ENCODE measurements at places on chromosomes 12 and 14.

DNA sequence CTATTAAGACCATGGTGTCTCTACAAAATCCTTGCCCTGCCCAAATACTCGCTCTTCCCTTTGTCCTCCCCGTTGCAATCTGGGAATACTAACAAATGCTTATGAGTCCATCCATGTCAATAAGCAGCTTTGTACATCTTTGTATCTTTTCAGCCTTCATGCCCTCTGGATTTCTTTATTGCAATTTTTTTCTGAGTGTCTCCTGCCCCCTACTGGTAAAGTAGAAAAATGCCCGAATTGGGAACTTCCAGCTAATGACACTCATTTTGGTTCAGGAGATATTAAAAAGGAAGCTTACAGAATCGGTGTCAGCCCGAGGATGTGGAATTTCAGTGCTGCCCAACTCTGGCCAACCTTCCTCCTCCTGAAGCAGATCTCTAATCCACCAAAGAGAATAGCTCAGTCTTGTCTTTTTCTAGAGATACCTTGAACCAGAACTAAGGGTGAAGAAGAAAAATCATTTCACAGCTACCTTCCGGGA is 46.0 kb downstream of the SH2B3 start:
- peak; percentile 60 for DNase-seq

DNA sequence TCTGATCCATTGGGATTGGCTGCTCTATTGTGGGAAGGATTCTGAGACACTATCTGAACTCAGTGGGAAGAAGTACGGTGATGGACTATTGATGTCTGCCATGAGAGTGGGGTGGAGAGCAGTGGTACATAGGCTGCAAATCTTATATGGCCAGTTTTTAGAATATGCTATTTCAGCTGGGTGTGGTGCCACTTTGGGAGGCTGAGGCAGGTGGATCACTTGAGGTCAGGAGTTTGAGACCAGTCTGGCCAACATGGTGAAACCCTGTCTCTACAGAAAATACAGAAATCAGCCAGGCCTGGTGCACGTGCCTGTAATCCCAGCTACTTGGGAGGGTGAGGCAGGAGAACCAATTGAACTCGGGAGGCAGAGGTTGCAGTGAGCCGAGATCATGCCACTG is 505.9 kb downstream of the MED13L start:
- DNase-seq = no peak

DNA sequence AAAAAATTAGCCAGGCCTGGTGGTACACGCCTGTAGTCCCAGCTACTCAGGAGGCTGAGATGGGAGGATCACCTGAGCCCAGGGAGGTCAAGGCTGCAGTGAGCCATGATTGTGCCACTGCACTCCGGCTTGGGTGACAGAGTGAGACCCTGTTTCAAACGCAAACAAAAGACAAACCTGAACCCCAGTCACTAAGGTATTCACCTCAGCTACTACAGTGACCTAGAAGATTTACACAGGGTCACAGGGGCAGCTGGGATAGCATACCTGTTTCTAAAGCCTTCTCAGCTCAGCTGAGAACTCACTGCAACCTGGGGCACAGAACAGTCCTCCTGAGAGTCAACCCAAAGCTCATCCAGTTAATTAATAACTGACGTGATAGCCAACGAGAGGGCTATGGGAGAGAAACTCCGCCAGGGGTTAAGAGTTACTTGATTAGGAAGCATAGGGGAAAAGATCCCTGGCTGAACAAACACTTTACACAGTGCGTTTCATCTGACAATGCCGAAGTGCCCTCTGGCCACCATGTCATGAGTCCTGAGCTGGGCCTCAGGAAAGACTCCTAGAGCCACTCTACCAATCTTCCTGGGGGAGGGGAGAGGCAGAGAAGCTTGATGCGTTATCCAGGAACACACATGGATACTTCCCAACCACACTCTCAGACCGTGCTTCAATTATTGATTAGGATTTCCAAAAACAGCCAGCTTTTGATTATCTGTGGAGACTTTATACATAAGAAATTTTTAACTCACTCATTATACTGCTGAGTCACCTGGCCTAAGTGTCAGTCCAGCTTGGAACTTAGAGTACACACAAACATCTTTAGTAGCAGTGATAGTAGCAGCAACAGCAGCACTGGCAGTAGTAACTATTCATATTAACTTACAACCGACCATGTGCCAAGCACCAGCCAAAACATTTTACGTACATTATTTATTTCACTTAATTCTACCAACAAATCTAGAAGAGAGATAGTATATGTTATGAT is 48.2 kb downstream of the FOXN3 start:
- no peak for DNase-seq

GRCh38 chr14:49396801-49397200 is 189.4 kb downstream of the RPS29 start:
- no peak for DNase-seq

GRCh38 chr12:62640910-62641448 is 174.4 kb downstream of the MON2 start:
- peak; percentile 87 for DNase-seq

DNA sequence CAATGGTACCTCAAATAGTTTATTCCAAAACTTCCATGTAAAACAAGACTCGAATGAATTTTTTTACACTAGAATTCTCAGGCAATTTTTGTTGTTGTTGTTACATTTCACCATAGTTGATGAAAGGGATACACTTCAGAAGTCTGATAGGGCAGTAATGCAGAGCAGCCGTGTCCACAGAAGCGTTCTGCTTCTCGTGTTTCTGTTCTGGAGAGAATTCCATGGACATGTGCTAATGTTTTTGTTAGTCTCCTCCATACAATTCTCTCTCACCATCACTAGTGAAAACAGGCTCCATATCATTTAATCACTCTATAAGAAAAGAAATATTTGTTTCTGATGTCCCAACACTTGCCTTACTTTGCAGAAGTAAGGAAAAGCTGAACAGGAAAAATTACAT is 606.1 kb downstream of the SLC16A7 start:
- no peak for DNase-seq

GRCh38 chr12:100699209-100699608 is 95.4 kb upstream of the ANO4 start:
- no peak for DNase-seq

DNA sequence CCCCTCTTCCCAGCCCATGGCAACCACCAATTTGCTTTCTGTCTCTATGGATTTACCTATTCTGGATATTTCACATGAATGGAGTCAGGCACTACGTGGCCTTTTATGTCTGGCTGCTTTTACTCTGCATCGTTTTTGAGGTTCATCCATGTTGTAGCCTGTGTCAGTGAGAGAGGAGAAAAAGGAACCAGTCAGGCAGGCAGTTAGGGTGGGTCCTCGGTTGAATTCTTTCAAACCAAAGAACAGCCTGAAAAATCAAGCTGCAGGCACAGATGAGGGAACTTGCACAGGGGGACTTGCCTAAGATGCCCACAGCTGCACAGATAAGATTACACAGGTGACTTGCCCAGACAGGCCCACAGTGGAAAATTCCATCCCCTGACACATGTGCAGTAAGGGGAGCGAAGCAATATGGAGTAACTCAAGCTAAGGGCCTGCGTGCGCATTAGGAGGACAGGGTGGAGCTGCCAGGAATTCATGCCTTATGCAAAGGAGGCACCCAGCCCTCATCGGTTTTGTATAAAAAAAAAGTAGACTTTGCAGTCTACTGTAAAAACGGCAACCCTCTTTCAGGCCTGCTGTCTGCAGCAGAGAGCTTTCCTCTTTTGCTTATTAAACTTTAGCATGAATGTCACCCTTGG is 152.4 kb upstream of the RFLNA start:
- no peak for DNase-seq

- no peak for DNase-seq
Measured at GRCh38 chr14:80059041-80059440, 152.3 kb downstream of the DIO2 start.

DNA sequence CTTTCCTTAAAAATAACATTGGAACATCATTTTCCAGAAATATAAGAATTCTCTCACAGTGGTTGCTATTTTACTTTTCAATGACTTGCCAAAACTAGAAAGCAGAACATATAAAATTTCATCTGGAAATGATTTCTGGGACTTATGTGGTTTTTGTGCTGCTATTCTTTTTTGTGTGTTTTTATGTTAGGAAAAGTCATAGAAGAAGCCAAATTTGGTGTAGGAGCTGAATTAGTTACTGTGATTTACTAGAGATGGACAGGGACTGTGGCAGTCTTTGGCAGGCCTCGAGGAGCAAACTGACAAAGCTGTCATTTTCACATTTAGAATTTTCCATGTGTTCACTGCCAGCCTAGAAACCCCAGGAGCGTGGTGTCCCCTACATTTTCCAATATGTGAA is 38.3 kb upstream of the LDHB start:
- DNase-seq = no peak

DNA sequence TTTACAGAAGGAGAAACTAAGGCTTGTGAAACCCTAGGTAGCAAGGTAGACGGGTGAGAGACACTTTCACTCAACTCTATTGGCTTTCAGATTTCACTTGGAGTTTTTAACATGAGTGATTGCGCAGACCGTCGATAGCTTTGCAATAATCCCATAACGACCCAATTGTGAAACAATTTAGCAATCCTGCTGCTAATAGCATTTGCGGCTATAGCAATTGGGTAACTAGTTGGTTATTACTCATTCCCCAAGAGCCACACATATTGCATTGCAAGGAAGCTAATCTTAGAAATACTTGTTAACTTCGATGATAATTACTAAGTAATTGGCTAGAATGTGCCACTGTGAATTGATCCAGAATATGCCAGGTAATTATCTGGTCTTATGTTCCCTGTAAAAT is 159.9 kb upstream of the NOS1 start:
- DNase-seq = no peak

GRCh38 chr12:110349514-110350151 is 53.9 kb downstream of the ANAPC7 start:
- peak; percentile 38 for DNase-seq

GRCh38 chr12:73445658-73446324 is 1091.8 kb upstream of the ATXN7L3B start:
- no peak for DNase-seq

DNA sequence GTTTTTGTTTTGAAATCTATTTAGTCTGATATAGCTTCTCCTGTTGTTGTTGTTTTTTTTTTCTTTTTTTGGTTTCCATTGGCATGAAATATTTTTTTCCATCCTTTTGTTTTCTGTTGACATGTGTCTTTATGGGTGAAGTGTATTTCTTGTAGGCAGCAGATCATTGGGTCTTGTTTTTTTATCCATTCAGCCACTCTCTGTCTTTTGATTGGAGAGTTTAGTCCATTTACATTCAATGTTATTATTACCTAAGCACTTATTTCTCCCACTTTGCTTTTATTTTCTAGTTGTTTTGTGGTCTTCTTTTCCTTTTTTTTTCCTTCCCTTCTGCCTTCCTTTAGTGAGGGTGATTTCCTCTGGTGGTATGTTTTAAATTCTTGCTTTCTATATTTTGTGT is 193.6 kb upstream of the TMEM260 start:
- no peak for DNase-seq

- DNase-seq = no peak
Measured at GRCh38 chr12:40351976-40352375, 127.2 kb downstream of the LRRK2 start.

GRCh38 chr12:71536279-71536938 is 96.8 kb downstream of the LGR5 start:
- no peak for DNase-seq

DNA sequence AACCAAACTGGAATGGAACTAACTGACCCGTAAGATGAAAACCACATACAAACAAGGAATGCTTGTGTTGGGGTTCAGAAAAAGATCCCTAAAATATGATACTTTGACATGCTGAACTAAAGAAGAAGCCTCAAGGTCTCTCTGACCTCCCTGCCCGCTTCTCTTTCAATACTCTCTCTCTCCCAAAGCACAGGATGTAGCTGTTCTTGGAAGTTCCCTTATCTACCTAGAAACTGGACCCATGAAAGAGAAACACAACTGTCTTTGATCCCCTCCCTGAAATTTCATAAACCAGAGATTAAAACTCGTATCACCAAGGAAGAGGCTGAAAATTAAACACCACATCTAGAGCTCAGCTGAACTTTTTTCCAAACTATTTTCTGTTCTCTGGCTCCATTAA is 76.7 kb upstream of the FERMT2 start:
- no peak for DNase-seq

Data from activated CD4-positive, alpha-beta T cell treated with anti-CD3 and anti-CD28 coated beads, Interleukin-10, Interleukin-2, amounts not matched to agents 100 ng/mL and 50 ng/mL, durations not matched to agents 16 hours and 8 hours (primary cell).